Activated CD4-positive, alpha-beta T cell treated with anti-CD3 and anti-CD28 coated beads, Interleukin-2, amount 50 U/mL, for 24 hours (primary cell): ENCODE measurements at places on chromosomes 2 and 18.

DNA sequence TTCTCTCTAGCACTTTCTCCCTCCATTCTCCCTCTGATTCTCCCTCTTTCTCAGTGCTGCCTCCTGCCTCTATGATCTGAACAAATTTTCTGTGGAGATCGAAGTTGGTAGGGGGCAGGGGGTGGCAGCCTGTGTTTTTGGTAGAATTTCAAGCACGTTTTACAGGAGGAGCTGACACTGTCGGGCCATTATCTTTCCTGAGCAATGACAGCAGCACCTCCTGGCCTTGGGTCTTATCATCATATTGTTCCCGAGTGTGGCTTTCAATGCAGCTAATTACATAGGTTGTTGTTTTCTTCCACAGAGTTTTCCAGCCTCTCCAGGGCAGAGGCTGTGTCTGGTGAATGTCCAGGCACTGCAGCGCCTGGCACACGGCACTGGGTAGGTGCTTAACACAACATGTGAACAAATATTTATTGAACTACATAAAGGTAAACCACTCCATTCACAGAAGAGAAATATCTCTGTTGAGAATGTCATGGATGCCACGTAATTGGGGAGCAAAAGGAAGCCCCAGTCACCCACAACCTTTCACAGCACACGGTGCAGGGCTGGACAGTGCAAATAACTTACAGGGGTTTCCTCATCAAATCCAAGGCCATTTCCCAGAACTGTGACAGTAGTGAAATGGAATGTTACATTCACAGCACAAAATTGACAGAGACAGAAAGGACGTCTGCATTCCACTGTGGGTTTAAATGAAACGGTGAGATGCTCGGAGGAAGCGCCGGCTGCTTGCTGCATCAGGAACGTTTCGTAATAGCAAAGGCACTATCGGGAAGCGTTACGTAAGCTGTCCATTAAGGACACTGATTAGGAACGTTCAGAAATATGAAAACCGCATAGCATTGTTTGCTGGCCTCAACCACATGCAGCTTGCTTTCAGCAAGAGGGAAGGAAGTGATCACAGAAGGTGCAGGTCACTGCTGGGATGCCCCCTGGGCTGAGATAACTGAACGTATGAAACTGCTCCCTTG, 6.5 kb upstream of the KCNG2 start:
- no peak for DNase-seq

DNA sequence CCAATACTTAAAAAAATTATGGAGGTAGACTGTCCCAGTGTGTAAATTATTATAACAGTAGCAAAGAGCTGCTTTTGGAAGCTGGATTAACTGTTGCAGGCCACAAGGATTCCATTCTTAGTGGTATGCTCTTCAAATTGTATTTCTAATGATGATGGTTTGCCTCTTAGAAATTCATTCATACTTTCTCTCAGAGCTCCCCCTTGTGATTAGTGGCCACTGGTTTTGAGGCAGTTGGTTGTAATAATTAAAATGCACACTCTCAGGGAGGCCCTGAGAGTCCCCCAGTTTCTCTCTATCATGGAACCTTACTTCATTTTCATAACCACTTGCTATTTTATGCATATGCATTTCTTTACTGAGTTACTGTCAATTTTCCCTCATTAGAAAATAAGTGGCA, 122.5 kb downstream of the PLA2R1 start:
- no peak for DNase-seq

GRCh38 chr18:58609536-58609993, 19.3 kb downstream of the ALPK2 start:
- peak; percentile 25 for DNase-seq

- DNase-seq: peak; percentile 21
These were observed 56.9 kb downstream of the COL4A4 start for GRCh38 chr2:227106845-227107759.

DNA sequence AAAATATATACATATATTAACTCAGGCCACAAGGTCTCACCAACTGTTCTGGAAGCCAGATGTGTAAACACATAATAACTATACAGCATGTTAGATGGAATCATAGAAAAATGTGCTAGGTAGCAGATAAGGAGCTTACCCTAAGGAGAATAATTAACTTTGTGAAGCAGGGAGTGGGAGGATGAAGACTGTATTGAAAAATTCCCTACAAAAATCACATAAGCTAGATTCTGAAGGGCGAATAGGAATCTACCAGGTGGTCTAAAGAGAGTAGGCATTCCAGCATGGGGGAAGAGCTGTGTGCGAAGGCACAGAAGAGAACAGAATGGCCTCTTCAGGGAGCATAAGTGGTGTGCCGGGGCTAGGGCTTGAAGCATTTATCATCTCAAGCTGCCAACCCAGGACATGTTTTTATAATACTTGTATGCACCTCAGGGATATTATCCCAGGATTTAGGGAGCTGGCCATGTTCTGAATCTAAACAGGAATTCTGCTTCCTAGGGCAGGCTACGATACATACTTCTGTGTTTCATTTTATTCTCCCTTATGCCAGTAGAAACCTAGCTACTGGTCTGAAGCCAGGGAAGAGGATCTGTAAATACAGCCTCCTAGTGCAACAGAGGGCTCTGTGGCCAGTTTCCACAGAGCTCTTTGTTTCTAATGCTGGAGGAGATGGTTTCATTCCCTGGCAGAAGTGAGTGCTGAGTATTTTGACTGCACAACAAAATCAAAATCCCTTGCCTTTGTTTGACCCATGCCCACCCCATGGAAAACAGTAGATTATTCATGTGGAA, 56.7 kb downstream of the NEMP2 start:
- DNase-seq: no peak

DNA sequence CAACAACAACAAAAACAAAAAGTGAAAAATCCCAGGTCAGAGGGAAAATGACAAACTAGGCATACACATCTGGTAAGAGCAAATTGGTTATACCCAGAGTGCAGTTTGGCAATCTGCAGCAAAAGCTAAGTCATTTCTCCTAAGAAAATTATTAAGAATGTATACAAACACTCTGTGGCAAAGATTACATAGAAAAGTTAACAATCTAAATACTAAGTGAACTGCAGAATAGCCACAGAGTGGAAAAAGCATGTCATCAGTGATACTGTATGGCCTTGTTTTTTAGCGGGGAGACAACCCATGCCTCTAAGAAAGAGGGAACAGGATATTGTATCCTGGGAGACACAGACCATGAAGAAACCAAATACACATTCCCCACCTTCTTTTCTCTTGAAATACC, 136.0 kb upstream of the ITGB6 start:
- DNase-seq: no peak

- no peak for DNase-seq
These were observed 13.1 kb upstream of the GPR55 start for GRCh38 chr2:230938098-230938497.

- DNase-seq: no peak
These were observed 77.3 kb downstream of the XDH start for GRCh38 chr2:31337197-31337596.

- no peak for DNase-seq
These were observed 91.2 kb downstream of the TAF4B start for GRCh38 chr18:26317398-26317797.

GRCh38 chr18:23943903-23944624, 70.5 kb upstream of the TTC39C start:
- no peak for DNase-seq
